ENCODE measurements at places on chromosomes 2 and 18.

GRCh38 chr2:186518945-186519344 is 32.9 kb downstream of the ZC3H15 start:
- DNase-seq = no peak

DNA sequence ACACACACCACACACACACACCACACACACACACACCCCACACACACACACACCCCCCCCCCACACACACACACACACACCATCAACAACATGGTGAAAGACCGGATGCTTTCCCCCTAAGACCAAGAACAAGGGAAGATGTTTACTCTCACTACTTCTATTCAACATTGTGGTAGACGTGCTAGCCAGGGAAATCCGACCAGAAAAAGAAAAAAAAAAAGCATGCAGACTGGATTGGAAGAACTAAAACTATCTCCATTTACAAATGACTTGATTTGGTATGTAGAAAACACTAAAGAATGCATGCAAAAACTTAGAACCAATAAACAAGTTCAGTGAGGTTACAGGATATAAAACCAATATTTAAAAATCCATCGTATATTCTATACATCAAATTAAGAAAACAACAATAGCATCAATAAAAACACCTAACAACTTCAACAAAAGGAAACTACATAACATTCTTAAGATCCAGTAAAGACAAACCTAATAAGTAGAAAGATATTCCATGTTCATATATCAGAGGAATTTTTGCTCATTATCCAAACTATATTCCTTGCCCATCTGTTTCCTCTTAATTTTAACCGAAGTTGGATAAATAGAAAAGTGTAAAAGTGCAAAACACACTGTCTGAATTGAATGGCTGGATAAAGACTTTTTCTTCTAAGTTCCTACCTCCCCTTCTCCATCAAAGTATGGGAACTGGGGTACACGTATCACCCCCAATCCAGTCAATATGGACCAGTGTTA is 51.5 kb upstream of the RNU4ATAC start:
- DNase-seq = no peak

GRCh38 chr2:156470975-156471583 is 34.9 kb downstream of the GPD2 start:
- DNase-seq = no peak

DNA sequence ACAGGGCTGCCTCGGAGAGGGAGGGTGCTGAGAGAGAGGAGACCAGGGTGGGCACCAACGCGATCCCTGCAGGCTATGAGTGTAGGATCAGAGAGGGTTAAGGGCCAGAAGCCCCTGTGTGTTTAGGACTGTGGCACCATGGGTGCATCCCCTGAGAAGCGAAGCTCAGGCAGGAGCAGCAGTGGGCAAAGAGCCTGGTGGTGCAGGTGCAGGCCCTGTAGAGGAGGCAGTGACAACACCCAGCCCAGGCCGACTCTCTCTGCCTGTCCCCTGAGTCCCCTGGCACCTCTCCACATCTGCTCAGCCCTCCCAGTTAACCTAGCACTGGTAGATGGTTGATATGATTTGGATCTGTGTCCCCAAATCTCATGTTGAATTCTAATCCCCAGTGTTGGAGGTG is 139.8 kb downstream of the RNF152 start:
- no peak for DNase-seq

GRCh38 chr2:124254621-124255020 is 229.5 kb downstream of the CNTNAP5 start:
- no peak for DNase-seq

- no peak for DNase-seq
Observed at GRCh38 chr2:101124643-101125366, 26.4 kb downstream of the TBC1D8 start.

- DNase-seq = no peak
Observed at GRCh38 chr2:20057268-20057667, 5.8 kb upstream of the LAPTM4A start.

DNA sequence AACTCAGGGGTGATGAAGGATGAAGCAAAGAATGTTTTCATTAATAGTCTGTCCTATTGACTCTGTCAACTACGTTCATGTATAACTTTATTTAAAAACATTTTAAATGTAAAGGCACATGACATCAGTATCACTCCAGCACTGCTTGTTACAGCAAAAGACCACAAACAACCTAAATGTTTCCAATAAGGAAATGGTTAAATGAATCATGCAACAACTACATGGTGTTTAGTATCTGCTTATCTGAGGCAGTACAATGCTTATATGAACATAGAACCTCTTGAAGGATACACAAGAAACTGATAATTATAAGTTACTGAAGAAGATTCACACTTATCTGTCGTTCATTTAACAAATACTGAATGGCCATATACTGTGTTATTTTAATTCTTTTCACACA is 8.4 kb downstream of the BARD1 start:
- no peak for DNase-seq

GRCh38 chr2:238095143-238095542 is 5.0 kb upstream of the ESPNL start:
- no peak for DNase-seq

- DNase-seq = no peak
Observed at GRCh38 chr2:60507211-60507965, 46.1 kb downstream of the BCL11A start.

DNA sequence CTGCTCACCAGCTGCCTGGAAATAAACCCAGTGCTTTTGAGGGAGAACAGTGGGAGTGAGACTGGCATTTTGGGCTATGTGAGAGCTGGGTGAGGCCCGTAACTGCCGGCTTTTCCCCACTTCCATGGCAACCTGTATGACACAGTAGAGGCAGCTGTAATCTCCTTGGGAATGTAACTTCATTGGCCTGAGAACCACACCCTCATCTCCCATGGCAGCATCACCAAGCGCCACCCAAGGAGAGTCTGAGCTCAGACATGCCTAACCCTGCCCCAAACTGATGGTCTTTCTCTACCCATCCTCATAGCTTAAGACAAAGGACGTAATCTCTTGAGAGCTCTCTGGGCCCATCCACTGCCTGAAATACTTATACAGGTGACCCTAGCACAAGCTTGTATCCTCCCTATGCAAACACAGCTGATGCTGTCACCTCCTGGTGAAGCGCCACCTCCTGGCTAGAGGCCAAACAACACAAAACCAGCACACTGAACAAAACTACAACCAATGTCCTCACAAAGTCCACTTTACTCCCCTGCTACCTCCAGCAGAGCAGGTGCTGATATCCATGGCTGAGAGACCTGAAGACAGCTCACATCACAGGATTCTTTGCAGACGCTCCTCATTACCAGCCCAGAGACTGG is 763.4 kb upstream of the NRXN1 start:
- DNase-seq = no peak

DNA sequence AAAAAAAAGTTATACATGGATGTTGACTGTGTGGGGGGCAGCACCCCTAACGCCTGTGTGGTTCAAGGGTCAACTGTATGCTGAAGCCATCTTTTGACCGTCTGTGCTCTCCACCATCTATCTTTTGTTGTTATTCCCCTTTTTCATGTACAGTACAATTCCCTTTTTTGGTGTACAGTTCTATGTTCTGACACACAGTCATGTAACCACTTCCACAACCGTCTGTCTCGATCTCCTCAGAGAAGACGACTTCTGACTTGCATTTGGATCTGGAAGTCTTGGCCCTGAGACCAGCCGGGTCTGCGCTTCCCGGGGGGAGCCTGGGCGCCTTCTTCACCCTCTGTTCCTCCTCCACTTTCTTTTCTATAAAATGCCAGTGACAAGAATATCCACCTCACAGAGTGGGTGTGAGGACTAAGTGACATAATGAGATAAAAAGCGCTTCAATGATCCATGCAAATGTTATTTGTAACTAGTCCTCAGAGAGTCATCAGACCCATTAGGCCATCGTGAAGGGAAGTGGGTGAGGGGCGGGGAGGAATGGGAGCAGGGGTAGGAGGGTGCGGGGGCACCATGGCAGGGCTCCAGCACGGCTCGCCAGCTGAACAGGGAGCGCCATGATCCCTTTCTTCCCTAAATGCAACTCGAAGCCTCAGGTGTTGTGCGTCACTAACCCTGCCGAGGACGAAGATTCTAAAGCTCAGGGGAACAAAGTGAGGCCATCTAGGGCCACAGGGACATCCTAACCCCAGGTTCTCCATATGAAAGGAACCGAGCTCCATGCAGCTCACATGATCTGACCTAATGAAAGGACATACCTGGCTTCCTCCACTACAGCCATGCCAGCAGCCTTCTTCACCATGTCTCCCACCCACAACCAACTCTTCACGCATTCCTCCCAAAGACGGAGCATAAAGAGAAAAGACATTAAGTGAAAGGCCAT is 16.6 kb downstream of the ADCY3 start:
- no peak for DNase-seq

DNA sequence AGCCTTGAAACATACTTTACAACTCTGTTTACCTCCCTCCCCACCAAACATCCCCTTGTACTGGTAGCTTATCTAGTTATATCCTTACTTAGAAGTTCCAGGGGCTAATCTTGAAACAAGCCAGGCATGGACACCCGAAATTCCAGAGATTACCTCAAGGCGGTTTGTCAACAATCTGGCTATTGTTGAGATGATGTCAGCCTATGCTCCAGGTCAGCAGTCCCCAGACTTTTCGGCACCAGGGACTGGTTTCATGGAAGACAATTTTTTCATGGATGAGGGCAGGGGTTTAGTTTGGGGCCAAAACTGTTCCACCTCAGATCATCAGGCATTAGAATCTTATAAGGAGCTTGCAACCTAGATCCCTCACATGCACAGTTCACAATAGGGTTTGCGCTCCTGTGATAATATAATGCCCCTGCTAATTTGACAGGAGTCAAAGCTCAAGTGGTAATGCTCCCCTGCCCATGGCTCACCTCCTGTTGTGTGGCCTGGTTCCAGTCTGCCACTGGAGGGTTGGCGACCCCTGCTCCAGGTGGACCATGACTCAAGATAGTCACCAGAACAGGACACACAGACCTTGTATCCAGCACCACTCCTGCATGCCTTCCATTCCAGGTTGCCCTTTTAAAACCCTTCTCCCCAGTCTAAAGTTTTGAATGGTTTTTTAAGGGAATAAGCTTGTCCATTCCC is 171.2 kb downstream of the SPAG16 start:
- DNase-seq = no peak

DNA sequence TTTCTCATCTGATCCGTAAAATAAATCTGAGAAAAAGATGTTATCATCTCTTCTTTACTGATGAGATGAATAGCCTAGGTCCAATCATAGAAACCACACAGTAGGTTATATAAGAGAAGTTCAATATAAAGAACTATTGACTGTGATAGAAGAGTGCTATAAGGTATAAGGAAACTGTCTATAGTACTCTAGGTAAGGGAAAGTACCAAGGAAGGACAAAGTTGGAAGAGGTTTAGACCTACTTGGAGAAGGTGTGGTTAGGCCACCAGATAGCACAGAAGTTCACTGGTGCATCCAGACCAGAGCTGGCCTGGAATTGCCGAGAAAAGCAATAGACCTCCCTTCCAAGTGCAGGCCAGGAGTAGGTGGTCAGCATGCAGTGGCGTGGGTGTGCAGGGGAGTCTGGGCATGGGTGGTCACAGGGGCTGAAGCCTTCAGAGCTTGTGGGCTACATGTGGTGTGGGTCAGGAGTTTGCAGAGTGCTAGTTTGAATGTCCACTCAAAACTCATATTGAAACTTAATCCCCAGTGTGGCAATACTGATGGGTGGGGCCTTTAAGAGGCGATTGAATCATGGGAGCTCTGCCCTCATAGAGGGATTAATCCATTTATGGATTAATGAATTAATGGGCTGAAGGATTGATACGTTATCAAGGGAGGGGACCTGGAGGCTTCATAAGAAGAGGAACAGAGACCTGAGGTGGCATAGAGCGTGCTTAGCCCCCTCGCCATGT is 86.3 kb downstream of the ALPK2 start:
- DNase-seq = no peak

- DNase-seq = no peak
Observed at GRCh38 chr18:841647-842370, 29.8 kb upstream of the YES1 start.

GRCh38 chr18:45521777-45522176 is 93.5 kb upstream of the SLC14A2 start:
- no peak for DNase-seq

GRCh38 chr2:85971366-85971765 is 82.6 kb upstream of the ST3GAL5 start:
- DNase-seq = no peak

Measured in Ammon's horn (tissue), 1 donor.